T-helper 17 cell (primary cell): ENCODE measurements at places on chromosomes 5 and 9.

DNA sequence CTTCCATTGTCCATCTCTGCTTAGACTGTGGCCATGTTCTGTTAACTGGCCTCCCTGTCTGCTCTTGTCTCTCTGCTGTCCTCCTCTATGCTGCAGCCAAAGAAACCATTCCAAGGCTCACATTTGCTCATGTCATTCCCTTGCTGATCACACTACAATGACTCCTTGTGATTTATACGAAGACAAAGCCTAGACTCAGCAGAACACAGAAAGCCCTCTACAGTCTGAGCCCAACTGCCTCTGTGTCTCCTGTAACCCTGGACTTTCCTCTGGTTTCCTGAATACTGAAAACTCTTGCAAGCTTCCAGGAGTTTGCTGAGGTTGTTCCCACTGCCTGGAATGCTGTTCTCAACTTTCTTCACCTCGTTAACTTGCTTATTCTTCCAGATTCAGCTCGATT lies 191.8 kb downstream of the TMEM38B start:
- DNase-seq, result no peak

- peak; percentile 35 for DNase-seq
Measured at GRCh38 chr9:22446950-22447617, 460 bp downstream of the DMRTA1 start.

GRCh38 chr5:150153957-150154617 lies 1.6 kb downstream of the PDGFRB start:
- no peak for DNase-seq

DNA sequence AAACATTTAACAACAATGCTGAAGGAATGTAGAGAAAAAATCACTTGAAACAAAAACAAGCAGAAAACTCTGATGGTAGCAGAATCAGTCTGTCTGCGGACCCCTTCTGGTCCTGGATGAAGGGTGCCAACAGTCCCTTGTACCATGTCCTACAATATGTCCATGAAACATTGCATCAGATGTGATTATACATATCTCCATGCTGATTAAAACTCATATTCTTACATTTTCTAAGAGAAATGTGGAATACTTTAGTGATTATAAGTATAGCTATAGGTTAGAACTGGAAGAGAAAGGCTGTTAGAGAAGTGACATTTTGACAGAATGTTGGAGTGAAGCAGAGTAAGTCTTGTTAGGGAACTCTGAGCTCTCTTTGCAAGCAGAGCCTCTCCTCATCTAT lies 286.1 kb downstream of the SH3GL2 start:
- DNase-seq, result no peak

DNA sequence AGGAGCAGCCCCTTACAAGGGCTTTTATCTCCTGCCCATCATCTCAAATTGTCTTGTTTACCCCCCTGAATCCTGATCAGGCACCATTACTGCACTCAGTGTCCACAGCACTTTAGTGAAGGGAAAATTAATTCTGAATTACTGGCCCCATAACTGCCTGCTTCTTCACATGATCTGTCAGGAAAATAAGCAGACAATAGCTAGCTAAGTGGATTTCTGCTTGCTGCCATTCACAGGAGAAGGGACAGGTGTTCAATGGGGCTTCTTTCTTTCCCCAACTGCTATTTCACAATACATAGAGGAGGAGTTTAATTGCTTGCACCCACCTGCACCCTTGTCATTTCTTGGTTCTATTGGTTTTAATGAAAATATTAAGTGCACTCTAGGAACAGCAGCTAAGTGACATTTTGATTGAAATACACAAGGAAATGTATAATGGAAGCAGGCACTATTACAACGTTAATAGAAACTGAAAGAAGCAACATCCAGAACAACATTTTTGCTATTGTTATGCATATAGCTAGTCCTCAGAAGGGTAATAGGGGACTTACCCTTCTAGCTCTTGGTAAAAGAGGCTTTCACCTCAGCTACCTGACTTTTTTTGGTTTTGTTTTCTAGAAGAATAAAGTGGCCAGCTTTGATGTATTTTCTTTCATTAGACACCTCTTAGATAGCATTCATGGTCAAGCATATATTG lies 599.3 kb upstream of the TLE4 start:
- no peak for DNase-seq
